Astrocyte (in vitro differentiated cells and primary cell): ENCODE measurements at places on chromosomes 7 and 10.

DNA sequence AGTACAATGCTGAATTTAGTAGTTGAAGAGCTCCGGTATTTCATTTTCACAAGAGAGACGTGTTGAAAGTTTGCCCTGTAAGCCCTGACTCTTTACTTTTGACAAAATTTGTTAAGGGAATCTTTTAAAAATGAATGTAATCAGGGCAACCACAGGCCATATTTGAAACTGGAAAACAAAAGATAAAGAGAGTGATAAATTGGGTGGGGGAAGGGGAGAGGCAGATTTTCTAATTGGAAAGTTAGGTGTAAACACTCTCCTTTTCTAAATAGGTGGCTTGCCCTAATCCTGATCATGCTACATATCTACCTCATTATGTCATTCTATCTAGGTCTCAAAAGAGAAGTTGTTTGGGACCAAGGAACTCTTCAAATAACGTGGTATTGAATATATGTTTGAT, 90.7 kb downstream of the CABCOCO1 start:
- peaks cover 31% of the 10 kb centered on the region for H3K4me1 ChIP-seq
- DNase-seq = no peak
- H3K27me3 ChIP-seq = no peaks in the 10 kb centered on the region
- no peak overlapping the region for H3K4me3 ChIP-seq

- DNase-seq = no peak
- no peak overlapping the region for H3K4me3 ChIP-seq
- H3K36me3 ChIP-seq = no peaks in the 10 kb centered on the region
- peaks cover 25% of the 10 kb centered on the region for H3K4me1 ChIP-seq
- H3K27ac ChIP-seq = no peak overlapping the region
Observed at GRCh38 chr7:40828686-40829600, 694.1 kb downstream of the SUGCT start.

- H3K27ac ChIP-seq = no peak overlapping the region
- no peaks in the 10 kb centered on the region for H3K4me1 ChIP-seq
- H3K27me3 ChIP-seq = no peaks in the 10 kb centered on the region
- peaks cover 31% of the 10 kb centered on the region for H3K36me3 ChIP-seq
- H3K4me3 ChIP-seq = no peak overlapping the region
- DNase-seq = no peak
Observed at GRCh38 chr7:148807436-148807835, 76.7 kb downstream of the EZH2 start.

- H3K4me3 ChIP-seq = no peak overlapping the region
- no peaks in the 10 kb centered on the region for H3K27me3 ChIP-seq
- H3K27ac ChIP-seq = no peak overlapping the region
- DNase-seq = peak; percentile 7
- H3K4me1 ChIP-seq = peaks cover 12% of the 10 kb centered on the region
Observed at GRCh38 chr7:150898475-150899011, 46.2 kb downstream of the AOC1 start.

- H3K27me3 ChIP-seq = no peaks in the 10 kb centered on the region
- peaks cover 14% of the 10 kb centered on the region for H3K4me1 ChIP-seq
- H3K36me3 ChIP-seq = no peaks in the 10 kb centered on the region
- H3K4me3 ChIP-seq = no peak overlapping the region
Observed at GRCh38 chr7:128035712-128036111, 4.5 kb upstream of the LRRC4 start.
